Activated CD4-positive, alpha-beta T cell treated with anti-CD3 and anti-CD28 coated beads for 36 hours (primary cell): ENCODE measurements at places on chromosomes 3 and 15.

DNA sequence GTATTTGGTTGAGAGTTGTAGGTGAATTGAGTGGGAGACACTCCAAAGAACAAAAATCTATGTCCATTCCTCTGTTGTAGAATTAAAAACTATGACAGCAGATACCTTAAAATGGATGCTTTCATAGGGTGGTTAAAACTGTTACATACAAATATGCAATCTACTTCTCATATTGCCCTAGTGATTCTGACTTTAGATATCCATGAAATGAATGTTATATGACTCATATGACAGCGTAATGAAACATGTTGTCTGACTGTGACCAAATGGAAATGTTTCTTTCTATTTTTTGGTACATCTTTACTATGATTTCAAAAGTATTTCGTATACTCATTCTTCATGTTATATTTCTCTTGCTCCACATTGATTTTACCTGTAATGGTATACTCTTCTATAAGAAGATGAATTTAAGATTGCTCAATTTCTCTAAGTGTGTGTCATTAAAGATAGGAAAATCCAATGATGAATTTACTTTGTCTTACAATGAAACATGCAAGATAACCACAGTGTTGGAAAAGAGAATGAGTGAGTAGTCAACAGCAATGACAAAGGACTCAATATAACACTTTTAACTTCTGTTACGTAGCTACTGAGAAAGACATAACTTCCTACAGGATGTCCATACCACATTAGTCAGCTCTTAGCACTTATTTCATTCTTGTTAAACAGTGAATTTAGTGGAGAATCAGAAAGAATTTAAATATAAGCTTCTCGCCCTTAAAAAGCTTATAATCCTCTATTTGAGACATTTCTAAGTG lies 79.3 kb upstream of the LSAMP start:
- H3K4me3 ChIP-seq: no peak overlapping the region
- no peaks in the 10 kb centered on the region for H3K4me1 ChIP-seq
- no peaks in the 10 kb centered on the region for H3K27me3 ChIP-seq
- H3K36me3 ChIP-seq: no peaks in the 10 kb centered on the region

GRCh38 chr15:69862540-69862939 lies 235.2 kb downstream of the TLE3 start:
- DNase-seq: no peak
- no peaks in the 10 kb centered on the region for H3K27me3 ChIP-seq
- no peak overlapping the region for H3K27ac ChIP-seq

- no peak for DNase-seq
- H3K27ac ChIP-seq: no peak overlapping the region
- no peak overlapping the region for H3K4me3 ChIP-seq
- no peaks in the 10 kb centered on the region for H3K36me3 ChIP-seq
Measured at GRCh38 chr3:184479426-184480126, 82.0 kb upstream of the EPHB3 start.

GRCh38 chr3:354432-354831 lies 157.9 kb downstream of the CHL1 start:
- no peak overlapping the region for H3K27ac ChIP-seq
- H3K4me3 ChIP-seq: no peak overlapping the region
- no peaks in the 10 kb centered on the region for H3K4me1 ChIP-seq
- H3K27me3 ChIP-seq: peaks cover 3% of the 10 kb centered on the region

DNA sequence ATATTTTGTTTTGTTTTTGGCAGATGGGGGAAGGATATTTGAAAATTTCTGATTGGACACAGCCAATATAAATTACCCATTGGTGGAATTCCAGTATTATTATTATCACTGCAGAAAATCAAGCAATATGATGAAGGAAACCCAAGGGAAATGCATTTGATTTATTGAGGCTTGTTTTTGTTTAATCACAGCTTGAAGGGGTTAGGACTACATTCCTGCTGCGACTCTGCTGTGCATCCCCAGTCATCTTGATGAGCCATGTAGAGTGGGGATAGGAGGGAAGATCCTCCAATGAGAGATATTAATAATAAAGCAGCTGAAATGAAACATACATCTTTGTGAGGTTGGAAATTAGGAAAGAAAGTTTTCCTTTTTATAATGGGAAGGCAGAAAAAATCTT lies 208.6 kb downstream of the GAP43 start:
- no peaks in the 10 kb centered on the region for H3K4me1 ChIP-seq
- H3K27ac ChIP-seq: no peak overlapping the region
- H3K4me3 ChIP-seq: no peak overlapping the region
- no peaks in the 10 kb centered on the region for H3K36me3 ChIP-seq

GRCh38 chr3:189272500-189273119 lies 100.8 kb downstream of the TPRG1 start:
- no peak overlapping the region for H3K4me3 ChIP-seq
- H3K36me3 ChIP-seq: peaks cover 3% of the 10 kb centered on the region
- no peaks in the 10 kb centered on the region for H3K27me3 ChIP-seq

DNA sequence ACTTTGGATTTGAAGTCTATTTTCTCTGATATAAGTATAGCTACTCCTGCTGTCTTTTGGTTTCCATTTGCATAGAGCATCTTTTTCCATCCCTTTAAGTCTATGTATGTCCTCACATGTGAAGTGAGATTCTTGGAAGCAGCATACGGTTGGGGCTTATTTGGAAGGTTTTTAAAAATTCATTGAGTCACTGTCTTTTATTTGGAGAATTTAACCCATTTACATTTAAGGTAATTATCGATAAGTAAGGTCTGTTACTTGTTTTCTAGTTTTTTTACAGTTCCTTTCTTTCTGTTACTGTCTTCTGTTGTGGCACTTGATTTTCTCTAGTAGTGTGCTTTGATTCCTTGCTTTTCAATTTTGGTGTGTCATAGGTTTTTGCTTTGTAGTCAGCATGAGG lies 14.0 kb downstream of the RUBCN start:
- no peaks in the 10 kb centered on the region for H3K27me3 ChIP-seq
- no peak for DNase-seq
- H3K4me3 ChIP-seq: no peak overlapping the region

- peaks cover 12% of the 10 kb centered on the region for H3K4me1 ChIP-seq
- peaks cover 8% of the 10 kb centered on the region for H3K27me3 ChIP-seq
- DNase-seq: no peak
- no peak overlapping the region for H3K4me3 ChIP-seq
- no peaks in the 10 kb centered on the region for H3K36me3 ChIP-seq
Measured at GRCh38 chr3:98038286-98038685, 3.2 kb upstream of the GABRR3 start.

GRCh38 chr3:166714206-166714605 lies 665.9 kb downstream of the ZBBX start:
- no peak overlapping the region for H3K4me3 ChIP-seq
- H3K27ac ChIP-seq: no peak overlapping the region
- no peak for DNase-seq
- no peaks in the 10 kb centered on the region for H3K36me3 ChIP-seq

DNA sequence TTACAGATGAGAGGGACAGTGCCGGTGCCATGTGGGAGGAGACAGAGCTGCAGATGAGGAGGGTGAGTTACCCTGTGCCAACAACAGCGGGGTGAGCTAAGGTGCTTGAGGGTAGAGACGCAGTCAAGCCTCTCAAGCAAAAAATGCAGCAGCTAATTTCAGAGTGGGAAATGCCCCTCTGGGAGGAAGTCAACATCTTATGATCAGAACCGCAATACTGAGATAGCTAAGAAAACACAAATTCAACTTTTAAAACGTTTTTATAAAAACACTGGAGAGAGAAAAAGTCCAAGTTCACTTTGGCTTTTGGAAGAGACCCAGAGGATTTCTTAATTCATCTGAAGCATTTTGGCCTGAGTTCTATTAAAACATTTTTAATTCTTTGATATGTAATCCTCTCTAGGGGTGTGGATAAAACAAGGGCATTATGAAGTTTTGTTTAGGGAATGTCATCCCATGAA lies 319.2 kb downstream of the SLC9A9 start:
- H3K4me1 ChIP-seq: peaks cover 10% of the 10 kb centered on the region
- no peaks in the 10 kb centered on the region for H3K36me3 ChIP-seq
- H3K27ac ChIP-seq: no peak overlapping the region
- H3K4me3 ChIP-seq: no peak overlapping the region
- H3K27me3 ChIP-seq: no peaks in the 10 kb centered on the region
- DNase-seq: peak; percentile 24

- H3K36me3 ChIP-seq: no peaks in the 10 kb centered on the region
- H3K4me1 ChIP-seq: no peaks in the 10 kb centered on the region
- no peak overlapping the region for H3K4me3 ChIP-seq
- H3K27me3 ChIP-seq: peaks cover under 1% of the 10 kb centered on the region
- no peak overlapping the region for H3K27ac ChIP-seq
Measured at GRCh38 chr3:69658514-69659140, 80.6 kb upstream of the MITF start.

- H3K36me3 ChIP-seq: no peaks in the 10 kb centered on the region
- no peak overlapping the region for H3K27ac ChIP-seq
- DNase-seq: no peak
Measured at GRCh38 chr3:17980863-17981262, 238.4 kb upstream of the TBC1D5 start.

GRCh38 chr3:53544357-53544756 lies 49.9 kb downstream of the CACNA1D start:
- no peak overlapping the region for H3K27ac ChIP-seq
- H3K27me3 ChIP-seq: peaks cover 21% of the 10 kb centered on the region
- H3K4me1 ChIP-seq: peaks cover 9% of the 10 kb centered on the region
- no peaks in the 10 kb centered on the region for H3K36me3 ChIP-seq
- no peak overlapping the region for H3K4me3 ChIP-seq

DNA sequence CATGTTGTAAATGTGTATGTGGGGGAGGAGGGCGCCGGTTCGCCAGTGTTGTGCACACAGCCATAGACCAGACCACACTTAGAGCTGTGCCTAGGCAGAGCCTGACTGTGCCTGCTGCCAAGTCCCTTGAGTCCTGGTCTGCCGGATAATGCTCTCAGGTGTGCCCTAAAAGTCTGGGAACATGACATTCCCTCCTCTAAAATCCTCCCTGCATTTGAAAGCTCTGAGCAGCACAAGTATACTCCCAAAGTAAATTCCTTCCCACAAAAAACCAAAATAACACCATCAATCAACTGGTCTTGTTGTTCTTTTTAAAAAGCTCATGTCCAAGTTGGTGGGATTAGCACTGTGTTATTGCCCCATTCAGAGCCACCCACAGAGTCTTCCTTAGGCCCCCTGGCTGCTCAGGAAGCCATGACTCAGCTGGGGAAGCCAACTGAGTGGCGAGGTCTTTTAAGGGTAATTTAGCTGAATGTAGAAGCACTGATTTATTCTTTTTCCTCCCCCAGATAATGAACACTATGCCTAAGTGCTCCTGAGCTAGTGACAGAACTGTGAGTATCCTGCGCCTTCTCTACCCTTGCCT lies 147.8 kb upstream of the MCTP2 start:
- no peaks in the 10 kb centered on the region for H3K4me1 ChIP-seq
- no peaks in the 10 kb centered on the region for H3K36me3 ChIP-seq
- H3K27ac ChIP-seq: no peak overlapping the region
- H3K4me3 ChIP-seq: no peak overlapping the region
- DNase-seq: no peak
- peaks cover 1% of the 10 kb centered on the region for H3K27me3 ChIP-seq

GRCh38 chr3:149969940-149970715 lies 567 bp downstream of the PFN2 start:
- peak; percentile 86 for DNase-seq
- H3K36me3 ChIP-seq: no peaks in the 10 kb centered on the region
- peak overlapping the region; percentile 51 for H3K27ac ChIP-seq

DNA sequence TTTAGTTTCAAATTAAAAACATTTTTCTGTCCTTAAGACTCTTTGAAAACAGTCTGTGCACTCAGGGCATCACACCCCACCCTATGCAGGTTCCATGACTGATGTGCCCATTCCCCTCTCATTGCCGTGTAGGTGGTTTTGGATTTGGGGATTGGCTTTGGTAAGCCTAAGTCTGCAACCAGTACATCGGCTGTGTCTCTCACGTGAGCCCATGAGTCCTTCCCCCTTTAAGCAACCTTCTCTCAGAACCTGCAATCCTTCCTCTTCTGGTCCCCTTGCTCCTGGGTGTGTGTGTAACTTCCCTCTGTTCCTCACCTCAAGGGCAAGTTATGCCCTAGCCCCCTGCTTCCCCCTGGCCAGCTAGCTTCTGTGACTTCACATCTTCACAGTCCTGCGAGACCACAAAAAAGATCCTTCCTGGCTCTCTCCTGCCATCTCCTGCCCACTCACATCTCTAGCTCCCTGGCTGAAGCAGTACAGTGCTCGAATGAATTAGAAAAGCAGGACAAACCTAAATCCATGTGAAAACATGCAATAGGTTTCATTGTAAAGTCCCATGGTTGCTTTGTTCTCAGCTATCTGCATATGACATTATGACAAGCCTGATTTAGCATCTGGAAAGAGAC lies 126.7 kb downstream of the UACA start:
- H3K27ac ChIP-seq: no peak overlapping the region
- H3K27me3 ChIP-seq: no peaks in the 10 kb centered on the region
- H3K4me1 ChIP-seq: peaks cover 12% of the 10 kb centered on the region

GRCh38 chr3:39144748-39145380 lies 8.5 kb downstream of the CSRNP1 start:
- H3K4me1 ChIP-seq: peaks cover 72% of the 10 kb centered on the region
- H3K27ac ChIP-seq: peak overlapping the region; percentile 38
- no peaks in the 10 kb centered on the region for H3K27me3 ChIP-seq
- H3K4me3 ChIP-seq: no peak overlapping the region

GRCh38 chr15:83446904-83447709 lies at the start of gene SH3GL3:
Gene SH3GL3 (plus strand): TSS chr15:83447341. CDS start chr15:83447534, 193 bp downstream.
- H3K27ac ChIP-seq: no peak within 1 kb of the TSS
- H3K4me1 ChIP-seq: peaks cover 9% of the 10 kb centered on the region
- DNase-seq: peak; percentile 85
- peak within 1 kb of the TSS; percentile 62 for H3K4me3 ChIP-seq

- H3K27me3 ChIP-seq: no peaks in the 10 kb centered on the region
- no peak for DNase-seq
- no peak overlapping the region for H3K4me3 ChIP-seq
- peaks cover 39% of the 10 kb centered on the region for H3K4me1 ChIP-seq
- H3K36me3 ChIP-seq: peaks cover 64% of the 10 kb centered on the region
Measured at GRCh38 chr3:5143464-5143863, 21.4 kb downstream of the ARL8B start.

DNA sequence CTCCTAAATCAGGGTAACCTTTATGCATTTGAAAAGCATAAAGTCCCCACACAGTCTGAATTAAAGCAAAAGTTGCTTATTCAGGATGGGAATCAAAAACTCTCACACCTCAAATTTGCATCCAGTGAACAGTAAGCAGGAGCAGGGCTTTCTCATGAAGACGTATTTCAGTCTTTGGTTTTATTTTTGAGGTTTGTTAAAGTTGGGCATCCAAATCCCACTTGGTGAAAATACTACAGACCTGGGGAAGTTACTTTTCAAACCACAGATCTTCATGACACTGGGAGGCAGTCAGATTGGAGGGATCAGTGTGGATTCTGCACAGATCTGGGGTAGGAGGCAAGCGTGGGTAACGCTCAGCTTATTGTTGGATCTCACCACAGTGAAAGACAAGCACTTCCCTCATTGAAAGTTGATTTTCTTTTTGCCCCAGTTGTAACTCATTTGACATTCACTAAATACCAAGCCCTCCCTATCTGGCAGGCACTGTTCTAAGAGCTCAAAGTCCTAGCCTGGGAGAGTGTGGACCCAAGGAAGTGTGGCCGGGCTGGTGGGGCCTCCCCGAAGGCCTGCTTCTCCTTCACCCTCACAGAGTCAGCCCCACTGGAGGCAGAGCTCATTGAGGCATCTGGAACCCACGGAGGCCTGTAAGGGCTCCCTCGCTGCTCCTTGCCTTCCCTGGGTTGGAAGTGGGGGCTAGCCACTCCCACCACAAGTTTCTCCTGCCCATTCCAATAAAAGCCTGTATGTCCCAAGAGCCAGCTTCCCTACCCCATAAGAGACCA lies 783 bp upstream of the ISG20 start:
- H3K27me3 ChIP-seq: no peaks in the 10 kb centered on the region
- H3K36me3 ChIP-seq: peaks cover 50% of the 10 kb centered on the region
- H3K27ac ChIP-seq: peak overlapping the region; percentile 98
- peaks cover 87% of the 10 kb centered on the region for H3K4me1 ChIP-seq
- H3K4me3 ChIP-seq: peak overlapping the region; percentile 87

- peaks cover 16% of the 10 kb centered on the region for H3K4me1 ChIP-seq
- peaks cover 4% of the 10 kb centered on the region for H3K36me3 ChIP-seq
Measured at GRCh38 chr3:48664929-48665328, 2.2 kb upstream of the CELSR3 start.
